Bone marrow (tissue), 2 donors: ENCODE measurements at places on chromosomes 5 and 9.

- DNase-seq = no peak
Measured at GRCh38 chr9:110797611-110798010, 129.0 kb downstream of the MUSK start.

DNA sequence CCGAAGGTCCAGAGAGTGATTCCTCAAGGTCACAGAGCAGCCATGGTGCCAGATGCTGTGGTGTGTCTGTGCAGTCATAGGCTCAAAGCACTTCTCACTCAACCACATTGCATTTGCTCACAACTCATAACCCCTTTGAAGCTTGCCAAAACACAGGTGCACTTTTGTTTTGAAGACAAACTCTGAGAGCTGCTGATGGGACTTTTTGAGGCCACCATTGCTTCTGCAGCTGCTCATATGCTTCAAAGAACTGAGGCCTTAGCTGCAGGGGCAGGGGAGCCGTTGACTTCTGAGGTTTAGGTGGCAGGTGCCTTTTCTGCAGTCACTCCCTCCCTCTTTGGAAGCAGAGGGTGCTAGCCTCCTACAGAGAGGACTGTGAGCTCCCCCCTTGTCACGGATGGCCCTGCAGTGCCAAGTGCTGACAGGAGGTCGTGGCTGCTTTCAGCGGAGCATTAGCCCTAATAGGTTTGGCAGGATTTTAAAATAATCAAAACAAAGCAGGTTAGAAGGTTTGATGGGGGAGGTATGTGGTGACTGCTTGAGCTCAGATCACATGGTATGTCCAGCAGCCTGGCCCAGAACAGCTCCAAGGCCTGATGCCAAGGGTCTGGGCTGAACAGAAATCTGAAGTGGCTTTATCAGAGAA, 232.1 kb downstream of the MAN2A1 start:
- DNase-seq = no peak

DNA sequence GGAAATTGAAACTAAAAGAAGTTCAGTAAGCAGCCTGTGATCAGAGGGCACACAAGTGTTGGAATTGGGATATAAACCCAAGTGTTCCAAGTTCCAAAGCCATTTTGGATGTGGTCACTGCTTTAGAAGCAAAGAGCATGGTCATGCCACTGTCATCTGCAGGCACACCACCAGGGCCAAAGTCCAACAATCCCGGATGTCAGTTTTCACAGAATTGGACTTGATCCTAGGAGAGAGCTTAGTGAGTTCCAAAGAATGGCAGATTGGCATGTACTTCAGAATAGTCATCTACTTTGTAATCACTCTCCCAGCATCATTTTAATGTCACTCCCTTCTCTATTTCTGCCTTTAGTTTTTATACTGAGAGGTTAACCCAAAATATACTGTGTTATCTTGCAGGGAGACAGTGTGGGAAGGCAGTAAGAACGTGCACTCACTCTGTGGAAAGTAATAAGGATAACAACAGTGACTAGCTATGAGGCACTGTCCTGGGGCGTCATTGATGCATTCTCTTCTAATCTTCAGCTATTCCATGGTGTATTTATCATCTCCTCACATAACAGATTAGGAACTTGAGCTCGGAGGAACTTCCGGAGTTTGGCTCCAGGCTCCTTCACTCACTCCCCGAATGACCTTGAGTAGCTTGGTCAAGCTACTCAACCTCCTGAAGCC, 388.0 kb downstream of the ACTL7B start:
- DNase-seq = no peak

DNA sequence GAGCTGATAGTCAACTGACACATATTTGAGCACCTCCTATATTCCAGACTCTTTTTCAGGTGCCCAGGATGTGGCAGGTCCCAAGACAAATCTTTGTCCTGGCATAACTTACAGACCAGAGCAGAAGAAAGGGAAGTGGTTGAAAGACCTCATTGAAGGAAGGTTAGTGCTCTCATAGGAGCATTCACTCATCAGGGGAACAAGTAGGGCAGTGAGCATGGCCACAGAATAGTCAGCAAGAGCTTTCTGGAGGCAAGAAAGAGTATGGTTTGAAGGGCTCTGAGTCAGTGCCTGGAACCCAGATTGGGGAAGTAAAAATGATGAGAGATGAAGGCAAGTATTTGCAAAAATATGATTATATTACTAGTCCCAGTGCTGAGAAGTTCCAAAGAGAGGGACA, 25.0 kb upstream of the ERMP1 start:
- DNase-seq = peak; percentile 88

DNA sequence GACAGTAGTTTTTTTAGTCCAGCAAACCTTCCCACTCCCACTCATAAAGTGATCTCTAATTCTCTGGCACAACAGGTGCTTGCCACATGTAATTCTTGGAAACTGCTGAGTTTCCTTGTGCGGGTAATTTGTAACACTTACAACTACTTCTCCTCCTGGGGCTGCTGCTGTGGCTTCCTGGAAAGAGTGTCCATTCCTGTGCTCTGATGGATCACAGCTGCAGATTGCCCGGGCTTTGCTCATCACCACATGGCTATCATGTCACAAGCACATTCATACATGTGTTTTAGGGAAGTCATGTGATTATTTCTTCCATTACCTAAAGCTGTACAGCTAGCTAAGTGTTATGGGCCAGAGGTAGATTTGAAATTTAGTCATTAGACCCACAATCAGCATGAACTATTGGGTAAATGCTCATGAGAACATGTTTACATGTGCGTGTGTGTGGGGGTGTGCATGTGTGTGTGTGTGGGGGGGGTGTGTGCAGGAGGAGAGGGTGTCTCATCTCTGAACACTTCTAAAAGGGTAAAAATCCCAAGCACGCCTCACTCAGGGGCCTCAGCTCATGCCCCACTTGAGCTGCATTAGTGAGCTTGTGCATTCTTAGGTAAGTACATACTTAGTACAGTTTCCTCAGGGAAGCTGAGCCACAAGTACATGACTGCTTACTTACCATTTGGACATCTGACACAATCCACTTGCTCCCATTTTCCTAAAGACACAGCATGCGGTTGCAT, 118.1 kb upstream of the CCDC112 start:
- DNase-seq = no peak

GRCh38 chr9:14501366-14501765, 187.4 kb upstream of the NFIB start:
- no peak for DNase-seq

DNA sequence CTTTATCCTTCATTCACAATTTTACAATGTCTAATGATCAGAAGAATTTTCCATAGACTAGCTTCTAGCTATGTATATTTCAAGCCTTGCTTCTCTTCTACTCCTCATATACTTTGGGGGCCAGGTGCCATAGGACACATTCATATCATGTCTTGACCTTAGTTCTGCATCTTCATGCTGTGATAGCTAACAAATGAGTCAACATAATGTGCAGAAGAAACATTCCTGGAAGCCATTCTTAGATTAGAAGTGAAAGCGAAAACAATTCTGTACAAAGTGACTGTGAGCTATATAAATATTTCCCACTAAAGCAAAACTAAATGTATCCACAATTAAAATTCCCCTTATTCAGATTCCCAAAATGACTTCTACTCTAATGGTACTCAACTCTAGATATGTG, 320.2 kb upstream of the NREP start:
- peak; percentile 28 for DNase-seq

DNA sequence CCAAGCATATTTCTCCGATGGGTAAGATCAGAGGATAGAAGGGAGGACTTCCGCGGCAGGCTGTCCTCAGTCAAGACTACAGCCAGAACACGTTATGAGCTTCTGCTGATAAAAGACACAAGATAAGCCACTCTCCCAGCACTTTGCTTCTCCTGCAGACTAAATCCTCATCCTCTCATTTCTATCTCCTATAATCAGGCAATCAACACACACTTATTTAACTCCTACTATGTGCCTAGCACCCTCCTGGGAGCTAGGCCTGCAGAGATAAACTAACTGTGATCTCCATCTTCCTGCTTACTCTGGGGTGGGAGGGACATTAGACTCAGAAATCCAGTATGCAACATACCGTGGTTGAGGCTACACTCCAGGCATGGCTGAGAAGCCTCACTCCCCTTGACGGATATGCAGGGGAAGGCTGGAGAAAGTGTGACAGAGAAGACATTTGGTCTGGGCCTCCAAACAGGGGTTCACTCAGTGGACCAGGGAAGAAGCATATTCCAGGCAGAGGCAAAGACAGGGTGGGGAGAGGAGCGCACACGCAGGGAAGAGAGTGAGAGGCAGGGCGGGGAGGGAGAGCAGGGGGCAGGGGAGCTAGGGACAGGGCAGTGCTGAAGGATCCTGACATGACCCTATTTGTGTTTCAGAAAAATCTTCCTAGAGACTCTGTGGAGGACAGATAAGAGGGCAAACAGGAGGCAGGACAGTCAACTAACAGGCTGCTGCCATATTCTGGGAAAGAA, 274.1 kb downstream of the DENND1A start:
- no peak for DNase-seq

- DNase-seq = no peak
Measured at GRCh38 chr5:147339313-147339712, 104.5 kb downstream of the STK32A start.

DNA sequence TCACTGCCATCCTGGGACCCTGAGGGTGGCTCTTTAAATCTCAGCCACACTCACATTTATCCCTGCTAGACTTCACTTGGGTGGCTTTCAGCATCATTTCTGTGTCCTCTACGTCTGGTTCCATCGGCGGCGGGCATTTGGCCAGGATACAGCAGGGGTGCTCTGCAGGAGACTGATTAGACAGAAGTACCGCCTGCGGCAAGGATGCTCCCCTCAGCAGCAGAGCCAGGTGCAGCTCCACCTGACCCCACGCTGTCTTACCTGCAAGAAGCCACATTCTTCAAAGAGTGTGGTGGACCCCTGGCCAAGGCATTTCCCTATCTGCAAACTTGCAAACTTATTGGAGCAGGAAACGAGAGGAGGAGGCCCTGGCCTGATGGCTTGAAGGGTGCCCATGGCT, 309.8 kb upstream of the IRX4 start:
- no peak for DNase-seq

DNA sequence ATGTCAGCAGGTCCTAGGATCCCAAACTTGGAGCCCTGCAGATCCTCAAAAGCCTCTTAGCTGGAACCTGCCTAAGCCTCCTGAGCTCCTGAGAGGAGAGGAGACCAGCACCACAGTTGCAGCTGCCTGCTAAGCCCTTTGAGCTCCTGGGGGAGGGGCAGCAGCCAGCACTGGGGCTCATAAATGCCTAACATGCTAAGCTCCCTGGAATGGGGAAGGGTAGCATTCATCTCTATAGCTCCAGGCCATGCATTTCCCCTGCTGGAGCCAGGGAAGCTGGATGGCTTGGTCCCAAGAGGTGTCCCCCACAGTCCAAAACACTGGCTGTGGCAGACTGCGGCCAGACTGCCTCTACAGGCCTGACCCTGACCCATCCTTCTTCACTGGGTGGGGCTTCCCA, 182.7 kb downstream of the KCNN2 start:
- DNase-seq = no peak

DNA sequence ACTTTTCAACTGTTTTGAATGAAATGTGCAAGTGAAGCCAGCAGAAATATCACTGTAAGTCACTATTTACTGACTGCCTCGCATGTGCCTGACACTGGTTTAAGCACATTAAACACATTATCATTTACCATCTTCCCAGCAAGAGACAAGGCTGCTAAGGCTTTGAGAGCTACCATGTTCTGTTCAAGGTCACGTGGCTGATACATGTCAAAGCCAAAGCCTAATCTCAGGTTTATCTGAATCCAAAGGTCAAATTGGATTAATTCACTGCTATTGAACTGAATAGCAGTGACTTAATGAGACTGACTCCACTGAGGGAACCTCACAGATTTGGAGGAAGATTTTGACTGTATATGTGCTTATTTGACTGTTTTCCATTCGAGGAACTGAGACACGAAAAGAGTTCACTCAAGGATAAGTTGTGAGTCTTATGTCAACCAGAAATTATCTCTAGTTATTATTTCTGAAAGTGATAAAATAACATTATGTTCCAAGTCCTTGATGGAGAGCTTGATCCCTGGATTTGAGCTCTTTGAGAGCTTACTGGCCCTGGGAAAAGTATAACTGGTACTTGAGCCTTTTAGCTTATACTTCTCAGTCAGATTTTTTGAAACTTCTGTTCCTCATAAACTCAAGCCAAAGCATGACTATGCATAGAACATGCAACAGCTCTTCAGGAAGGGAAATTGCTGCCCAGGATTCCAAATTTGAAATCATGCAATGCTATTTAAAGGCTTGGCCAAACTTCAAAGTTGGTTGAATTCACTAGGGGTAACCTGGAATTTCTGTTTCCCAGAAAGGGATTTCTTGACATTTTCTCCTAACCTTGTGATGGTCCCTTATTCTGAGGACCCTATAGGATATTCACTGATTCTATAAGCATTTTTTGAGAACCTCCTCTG, 23.4 kb upstream of the ARHGAP26 start:
- DNase-seq = no peak

- peak; percentile 80 for DNase-seq
Measured at GRCh38 chr9:21160178-21160577, 6.3 kb downstream of the IFNA21 start.
